ENCODE measurements at places on chromosomes 12 and 14.

- peak; percentile 33 for DNase-seq
Measured at GRCh38 chr12:103877934-103878510, 37.0 kb upstream of the NT5DC3 start.

DNA sequence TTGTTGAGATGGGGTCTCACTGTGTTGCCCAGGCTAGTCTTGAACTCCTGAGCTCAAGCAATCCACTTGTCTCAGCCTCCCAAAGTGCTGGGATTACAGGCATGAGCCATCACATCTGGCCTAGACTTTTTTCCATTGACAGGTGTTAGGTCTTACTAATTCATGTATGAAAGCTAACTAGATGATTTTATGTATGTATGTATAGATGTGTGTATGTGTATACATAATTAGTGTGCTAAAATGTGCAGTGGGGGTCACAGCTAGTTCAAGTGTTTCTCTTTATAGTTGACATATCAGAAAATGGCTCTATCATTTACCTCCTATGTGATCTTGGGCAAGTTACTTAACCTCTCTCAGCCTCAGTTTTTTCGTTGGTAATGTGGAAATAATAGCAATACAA is 23.5 kb downstream of the UNC79 start:
- no peak for DNase-seq

- DNase-seq, result no peak
Measured at GRCh38 chr12:15118955-15119354, 102.3 kb downstream of the RERG start.

- DNase-seq, result no peak
Measured at GRCh38 chr14:36647824-36648753, 13.6 kb upstream of the PAX9 start.

DNA sequence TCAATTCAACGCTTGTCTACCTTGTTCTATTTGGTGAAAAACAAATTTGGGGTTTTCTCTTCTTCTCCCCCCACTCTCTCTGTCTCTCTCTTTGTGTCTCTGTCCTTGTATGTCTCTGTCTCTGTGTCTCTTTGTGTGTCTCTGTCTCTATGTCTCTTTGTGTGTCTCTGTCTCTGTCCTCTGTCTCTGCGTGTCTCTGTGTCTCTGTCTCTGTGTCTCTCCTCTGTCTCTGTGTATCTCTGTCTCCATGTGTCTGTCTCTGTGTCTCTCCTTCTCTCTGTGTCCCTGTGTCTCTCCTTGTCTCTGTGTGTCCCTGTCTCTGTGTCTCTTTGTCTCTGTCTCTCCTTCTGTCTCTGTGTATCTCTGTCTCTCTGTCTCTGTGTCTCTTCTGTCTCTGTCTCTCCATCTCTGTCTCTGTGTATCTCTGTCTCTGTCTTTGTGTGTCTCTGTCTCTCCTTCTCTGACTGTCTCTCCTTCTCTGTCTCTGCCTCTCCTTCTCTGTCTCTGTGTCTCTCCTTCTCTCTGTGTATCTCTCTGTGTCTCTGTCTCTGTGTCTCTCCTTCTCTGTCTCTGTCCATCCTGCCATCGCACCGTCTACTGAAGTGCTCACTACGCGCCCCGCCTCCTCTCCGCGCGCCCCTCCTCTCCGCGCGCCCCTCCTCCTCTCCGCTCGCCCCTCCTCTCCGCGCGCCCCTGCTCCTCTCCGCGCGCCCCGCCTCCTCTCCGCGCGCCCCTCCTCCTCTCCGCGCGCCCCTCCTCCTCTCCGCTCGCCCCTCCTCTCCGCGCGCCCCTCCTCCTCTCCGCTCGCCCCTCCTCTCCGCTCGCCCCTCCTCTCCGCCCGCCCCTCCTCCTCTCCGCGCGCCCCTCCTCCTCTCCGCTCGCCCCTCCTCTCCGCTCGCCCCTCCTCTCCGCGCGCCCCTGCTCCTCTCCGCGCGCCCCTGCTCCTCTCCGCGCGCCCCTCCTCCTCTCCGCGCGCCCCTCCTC is 12.8 kb downstream of the LRCOL1 start:
- no peak for DNase-seq

- DNase-seq, result no peak
Measured at GRCh38 chr14:101247842-101248725, 313.2 kb upstream of the DIO3 start.

DNA sequence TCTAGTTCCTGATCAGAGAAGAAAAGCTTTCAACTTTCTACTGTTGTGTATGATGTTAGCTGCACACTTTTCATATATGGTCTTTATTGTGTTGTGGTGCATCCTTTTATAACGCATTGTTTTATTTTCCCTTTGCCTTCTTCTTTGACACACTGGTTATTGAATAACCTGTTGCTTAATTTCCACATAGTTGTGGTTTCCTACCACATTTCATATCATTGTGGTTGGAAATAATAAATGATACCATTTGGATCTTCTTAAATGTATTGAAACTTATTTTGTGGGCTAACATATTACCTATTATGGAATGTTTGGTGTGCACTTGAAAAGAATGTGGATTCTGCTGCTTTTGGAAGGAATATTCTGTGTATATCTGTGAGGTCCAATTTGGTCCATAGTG is 64.9 kb downstream of the GPHN start:
- no peak for DNase-seq

- no peak for DNase-seq
Measured at GRCh38 chr14:74579447-74580274, 32.4 kb downstream of the LTBP2 start.

DNA sequence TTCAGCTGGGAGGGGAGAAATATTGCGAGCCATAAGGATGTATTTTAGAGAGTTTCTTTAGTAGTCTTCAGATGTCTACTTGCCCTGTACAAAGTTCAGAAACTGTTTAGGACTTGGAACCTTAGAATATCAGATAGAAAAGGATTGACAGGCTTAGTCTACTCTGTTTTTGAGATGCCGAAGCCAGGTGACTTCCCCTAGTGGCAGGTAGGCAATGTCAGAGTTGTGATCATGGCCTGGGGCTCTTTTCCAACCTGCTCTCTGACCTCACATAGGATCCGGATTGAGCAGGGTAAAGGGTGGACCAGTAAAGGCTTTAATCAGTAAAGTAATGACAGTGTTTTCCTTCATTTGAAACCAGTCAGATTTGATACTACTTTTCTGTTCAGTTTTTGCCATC is 59.6 kb downstream of the PRKCH start:
- no peak for DNase-seq

DNA sequence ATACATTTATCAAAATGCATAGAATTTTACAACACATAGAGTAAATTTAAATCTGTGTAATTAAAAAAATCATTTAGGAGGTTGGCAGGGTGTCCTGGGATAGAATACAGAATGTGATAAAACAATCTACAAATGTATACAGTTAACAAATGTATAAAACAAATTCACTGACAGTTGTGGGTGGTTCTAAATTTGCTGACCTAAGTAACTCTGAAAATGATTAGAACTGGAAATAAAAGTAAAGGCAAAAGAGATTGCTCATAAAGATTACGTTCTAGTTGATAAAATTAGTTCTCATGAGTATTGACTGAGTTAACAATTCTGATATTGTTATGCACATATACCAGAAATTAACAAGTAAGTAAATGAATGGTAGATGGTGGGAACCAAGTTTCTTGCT is 1827.3 kb upstream of the FLRT2 start:
- no peak for DNase-seq

- no peak for DNase-seq
Measured at GRCh38 chr12:16346958-16347357, 487 bp upstream of the MGST1 start.

GRCh38 chr12:51082561-51083125 is 753 bp downstream of the CSRNP2 start:
- DNase-seq, result no peak

- DNase-seq, result no peak
Measured at GRCh38 chr12:116123451-116124258, 153.8 kb downstream of the MED13L start.

- DNase-seq, result no peak
Measured at GRCh38 chr12:109900752-109901580, 892 bp downstream of the TCHP start.

DNA sequence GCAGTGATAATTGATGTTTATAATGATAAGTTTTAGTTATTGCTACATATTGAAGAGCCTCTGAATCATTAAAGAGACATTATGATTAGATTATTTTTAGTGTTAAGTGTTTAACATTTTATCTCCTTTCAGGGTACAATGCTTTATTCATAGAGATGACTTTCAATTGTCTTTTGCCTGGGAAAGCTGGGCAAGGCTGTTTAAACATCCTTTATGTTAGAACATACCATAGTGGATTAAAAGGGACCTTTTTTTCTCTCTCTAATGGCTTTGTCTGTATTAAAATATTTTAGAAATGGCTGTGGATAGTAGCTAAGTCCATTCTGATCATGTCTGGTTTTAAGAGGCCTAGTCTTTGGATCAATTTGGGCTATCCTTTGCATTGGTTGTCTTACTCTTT is 427.5 kb upstream of the MIS18BP1 start:
- DNase-seq, result no peak

DNA sequence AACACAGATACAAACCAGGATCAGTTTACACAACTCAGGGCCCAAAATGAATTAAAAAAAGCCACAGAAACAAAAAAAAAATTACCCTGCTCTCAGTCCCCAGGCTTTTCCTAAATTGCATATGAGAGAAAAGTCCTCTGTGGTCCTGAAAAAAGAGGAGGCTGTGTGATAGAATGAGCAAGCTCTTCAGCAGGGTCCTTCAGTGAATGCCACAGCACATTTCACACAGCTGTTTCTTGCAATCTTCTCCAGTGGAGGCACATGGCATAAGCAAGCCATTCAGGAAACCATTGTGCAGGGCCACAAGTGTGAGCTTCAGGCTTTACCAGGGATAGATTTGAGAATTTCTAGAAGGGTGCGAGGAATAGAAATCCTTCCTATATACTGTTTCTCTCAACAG is 168.5 kb downstream of the PPM1H start:
- no peak for DNase-seq

GRCh38 chr12:4379405-4379804 is at the start of gene FGF23:
Gene FGF23 (minus strand): TSS chr12:4379712. CDS start chr12:4379582, 130 bp downstream.
- no peak for DNase-seq

DNA sequence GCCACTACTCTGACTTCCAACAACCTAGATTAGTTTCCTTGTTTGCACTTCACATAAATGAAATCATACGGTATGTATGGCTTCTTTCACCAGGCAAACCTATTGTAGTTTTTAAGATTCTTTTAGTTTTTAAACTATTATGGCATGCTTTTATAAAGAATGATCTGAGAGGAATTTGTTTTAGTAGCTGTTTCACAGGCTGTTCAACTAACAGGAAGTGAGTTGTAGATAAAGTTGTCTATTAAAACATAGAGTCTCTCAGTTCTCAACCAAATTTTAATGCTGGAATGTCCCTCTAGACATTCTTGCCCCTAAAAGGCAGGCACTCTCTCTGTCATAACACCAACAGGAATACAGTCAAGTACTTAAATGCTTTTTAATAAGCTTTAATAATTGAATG is 102.7 kb upstream of the DACT1 start:
- DNase-seq, result no peak

DNA sequence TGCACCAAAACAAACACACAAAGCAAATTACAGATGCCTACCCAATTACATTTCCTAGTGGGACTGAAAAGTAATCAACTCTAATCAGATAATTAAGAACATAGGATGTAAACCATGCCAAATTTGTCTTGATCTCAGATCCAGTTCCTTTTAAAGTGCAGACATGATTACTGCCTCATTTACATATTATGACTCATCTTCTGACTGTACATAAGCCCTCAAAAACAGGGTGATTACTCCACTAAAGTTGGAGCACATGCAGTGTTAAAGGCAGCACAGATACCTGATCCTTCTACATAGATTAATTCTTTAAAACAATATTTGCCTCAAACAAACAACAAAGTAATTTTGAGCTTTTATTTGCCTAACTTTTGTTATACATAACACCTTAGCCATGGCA is 337.2 kb downstream of the RPS29 start:
- DNase-seq, result no peak

DNA sequence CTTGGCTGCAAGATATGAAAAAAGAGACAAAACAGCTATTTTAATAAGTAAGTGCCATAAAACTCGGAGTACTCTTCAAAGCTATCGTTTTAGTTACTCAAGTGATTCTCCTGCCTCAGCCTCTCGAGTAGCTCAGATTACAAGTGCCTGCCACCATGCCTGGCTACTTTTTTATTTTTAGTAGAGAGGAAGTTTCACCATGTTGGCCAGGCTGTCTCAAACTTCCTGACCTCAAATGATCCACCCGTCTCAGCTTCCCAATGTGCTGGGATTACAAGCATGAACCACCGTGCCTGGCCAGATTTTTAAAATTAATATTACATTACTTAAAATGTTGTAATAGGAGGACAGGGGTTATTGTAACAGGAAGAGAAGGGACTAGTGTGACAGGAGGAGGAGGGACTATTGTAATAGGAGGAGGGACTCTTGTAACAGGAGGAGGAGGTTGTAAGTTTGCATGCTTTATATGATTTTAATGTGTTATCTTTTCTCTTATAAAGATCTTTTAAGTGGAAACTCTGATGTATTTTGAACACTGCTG is 61.3 kb downstream of the KITLG start:
- DNase-seq, result no peak

- DNase-seq, result no peak
Measured at GRCh38 chr12:22287776-22288621, 46.5 kb downstream of the ST8SIA1 start.

DNA sequence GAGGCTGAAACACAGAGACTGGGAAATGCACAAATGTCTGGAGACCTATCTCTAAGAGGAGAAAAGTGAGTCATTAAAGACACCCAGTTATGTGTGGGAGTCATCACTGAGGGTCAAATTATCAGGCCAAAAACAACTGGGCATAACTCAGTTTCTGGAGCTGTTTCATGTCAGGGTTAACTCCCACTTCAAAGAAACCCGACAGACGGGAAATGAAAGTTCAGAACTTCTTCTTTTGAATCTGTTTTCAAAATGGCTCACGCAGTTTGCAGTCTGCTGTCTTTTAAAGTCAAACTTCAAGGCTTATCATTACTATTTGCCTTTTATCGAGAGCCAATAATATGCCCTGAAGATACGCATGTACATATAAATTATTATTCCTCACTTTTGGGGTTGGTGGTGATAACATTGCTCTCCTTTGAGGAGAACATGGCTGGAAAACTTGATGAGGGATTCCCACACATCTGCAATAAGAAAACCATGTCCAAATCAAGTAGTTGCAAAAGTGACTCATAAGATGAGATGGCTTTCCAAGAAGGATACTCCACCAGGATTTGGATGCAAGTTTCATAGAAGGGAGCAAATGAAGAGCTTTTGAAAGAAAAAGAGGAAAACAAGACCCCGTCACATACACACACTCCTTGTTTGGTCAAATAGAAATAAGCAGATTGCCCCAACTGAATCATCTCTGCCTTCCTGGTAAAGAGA is 341.4 kb downstream of the ADAMTS20 start:
- DNase-seq, result no peak

Measured in T-helper 17 cell (primary cell).